Calu3 (cell line): ENCODE measurements at places on chromosomes 2 and 18.

- DNase-seq, result no peak
Measured at GRCh38 chr2:7007846-7008741, 90.9 kb downstream of the RNF144A start.

DNA sequence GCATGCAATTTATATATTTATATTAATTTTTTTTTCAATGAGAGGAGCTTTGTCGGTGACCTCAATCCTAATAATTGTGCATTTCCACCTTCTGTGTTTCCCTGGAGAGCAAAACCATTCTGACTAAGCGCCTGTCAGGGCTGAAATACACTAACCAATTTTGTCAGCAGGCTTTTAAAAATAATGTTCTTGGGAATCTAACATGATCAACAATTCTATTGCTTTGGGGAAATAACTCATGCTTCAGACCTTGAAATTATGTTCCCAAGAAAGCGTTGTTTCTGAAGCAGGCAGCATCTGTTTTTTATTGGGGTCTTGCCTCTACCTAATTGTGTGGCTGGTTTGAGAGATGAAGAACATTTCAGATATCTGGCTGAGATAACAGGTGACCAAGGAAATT is 129.1 kb upstream of the ALKAL2 start:
- DNase-seq, result no peak

DNA sequence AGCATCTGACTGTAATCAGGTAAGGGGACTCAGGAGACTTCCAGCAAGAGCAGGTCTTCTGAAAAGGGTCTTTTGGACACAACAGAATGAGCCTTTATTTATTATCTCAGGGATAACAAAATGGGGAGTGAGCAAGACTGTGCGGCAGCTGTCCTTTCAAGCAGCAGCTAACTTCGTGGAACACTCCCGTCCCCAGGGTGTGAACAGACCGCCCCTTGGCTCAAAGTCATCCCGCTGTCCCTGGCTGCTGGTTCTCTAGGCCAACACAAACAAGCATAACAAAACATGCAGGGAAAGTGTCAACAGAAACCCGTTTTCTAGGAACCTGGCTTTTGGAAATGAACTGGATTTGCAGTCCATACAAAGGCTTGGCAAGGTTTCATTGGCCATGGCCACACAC is 787.9 kb upstream of the FANCL start:
- no peak for DNase-seq

DNA sequence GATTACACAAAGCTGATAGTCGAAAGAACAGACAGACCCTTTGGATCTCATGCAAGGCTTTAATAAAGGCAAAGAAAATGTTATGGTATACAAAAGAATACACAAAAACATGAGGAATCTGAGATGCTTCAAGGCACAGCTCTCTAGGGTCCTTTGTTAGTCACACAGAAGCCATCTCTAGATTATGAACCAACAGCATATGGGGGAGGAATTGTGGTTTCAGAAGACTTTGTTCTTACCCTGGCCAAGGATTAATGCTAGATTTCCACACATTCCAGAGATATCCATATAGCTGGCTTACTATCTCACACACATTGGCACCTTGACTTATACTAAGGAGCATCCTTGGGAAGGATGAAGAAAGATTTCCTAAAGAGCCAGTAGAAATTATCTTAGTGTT is 206.1 kb downstream of the GULP1 start:
- no peak for DNase-seq

DNA sequence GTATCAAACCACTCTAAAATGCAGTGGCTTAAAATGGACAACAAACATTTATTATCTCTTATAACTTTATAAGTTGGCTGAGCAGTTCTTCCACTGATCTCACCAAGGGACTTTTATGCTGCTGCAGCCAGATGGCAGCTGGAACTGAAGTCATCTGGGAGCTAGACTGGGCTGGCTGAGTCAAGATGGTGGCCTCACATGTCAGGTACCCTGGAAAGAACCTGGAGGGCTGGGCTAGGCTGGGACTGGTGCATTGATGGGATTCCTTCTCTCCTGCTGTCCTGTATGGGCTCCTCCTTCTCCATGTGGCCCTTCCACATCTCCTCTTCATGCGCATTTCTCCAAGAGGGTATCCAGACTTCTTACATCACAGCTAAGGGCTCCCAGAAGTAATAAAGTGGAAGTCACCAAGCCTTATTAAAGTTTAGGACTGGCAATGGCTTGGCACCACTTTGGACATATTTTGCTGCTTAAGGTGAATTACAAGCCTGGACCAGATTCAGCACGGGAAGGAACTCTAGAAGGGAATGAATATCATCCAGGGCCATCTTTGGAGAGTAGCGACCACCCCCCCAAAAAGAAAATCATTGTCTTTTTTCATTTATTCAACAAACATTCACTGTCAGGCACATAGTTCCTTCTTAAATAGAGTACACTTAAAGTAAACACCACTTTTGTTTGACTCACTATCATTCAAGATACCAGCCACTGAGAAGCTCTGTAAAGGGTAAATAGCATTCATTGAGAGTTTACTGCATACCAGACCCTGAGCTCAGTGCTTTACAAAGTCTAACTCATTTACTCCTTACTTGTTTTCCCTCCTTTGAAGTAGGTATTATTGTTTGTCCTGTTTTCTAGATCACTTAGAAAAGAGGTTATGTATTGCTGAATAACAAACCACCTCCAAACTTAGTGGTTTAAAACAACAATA is 138.0 kb downstream of the ZFP36L2 start:
- DNase-seq, result no peak

GRCh38 chr2:159091976-159092375 is 123.5 kb downstream of the TANC1 start:
- DNase-seq, result no peak

DNA sequence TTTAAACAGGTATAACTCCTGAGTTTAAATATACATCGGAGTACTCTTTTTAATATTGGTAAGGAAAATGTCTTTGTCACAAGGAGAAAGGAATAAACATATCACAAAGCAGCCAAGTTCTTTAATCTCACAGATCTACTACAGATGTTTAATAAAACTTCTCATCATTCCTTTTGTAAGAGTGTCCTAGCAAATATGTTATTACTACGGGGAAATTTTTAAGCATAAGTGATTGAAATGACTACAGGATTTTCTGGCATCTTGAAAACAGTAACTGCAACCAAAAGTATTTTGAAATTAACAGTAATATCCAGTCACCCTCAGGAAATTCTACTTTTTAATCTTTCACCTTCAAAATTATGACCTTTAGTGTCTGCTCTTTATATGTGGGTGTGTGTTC is 403.1 kb downstream of the IRS1 start:
- no peak for DNase-seq

GRCh38 chr18:41034413-41034812 is 920.6 kb upstream of the PIK3C3 start:
- no peak for DNase-seq
